Activated naive CD8-positive, alpha-beta T cell treated with anti-CD3 and anti-CD28 coated beads, Interleukin-2, amount 10 ng/mL, durations not matched to agents 7 days and 5 days (primary cell): ENCODE measurements at places on chromosomes 3 and 15. TPM values are rescaled to one million over a fixed set of nuclear protein-coding genes. Genes with fewer than 3 reads are reported as not detected.
A peak's percentile ranks its signal among the peaks of the same experiment; 100 is the strongest.

The CFAP100 gene
- total RNA-seq = not detected

DNA sequence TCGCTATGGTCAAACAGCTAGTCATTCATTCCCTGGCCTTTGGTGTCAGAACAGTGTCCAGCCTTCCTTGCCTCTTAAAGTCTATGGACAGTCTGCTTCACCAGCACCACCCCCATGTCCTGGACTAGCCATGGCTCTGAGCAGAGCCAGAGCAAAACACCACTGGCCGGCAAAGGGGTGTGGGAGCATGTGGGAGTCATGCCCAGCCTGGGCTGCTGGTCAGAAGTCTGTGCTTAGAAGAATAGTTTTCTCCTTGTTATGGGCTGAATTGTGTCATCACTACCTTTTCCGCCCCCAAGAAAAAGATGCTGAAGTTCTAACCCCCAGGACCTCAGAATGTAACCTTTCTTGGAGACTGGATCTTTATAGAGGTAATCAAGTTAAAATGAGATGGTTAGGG is 132.9 kb upstream of the LPP start:
- H3K27ac ChIP-seq = peak overlapping the region; percentile 17
- H3K27me3 ChIP-seq = peaks cover 2% of the 10 kb centered on the region
- peaks cover 3% of the 10 kb centered on the region for H3K4me1 ChIP-seq
- H3K36me3 ChIP-seq = peaks cover 11% of the 10 kb centered on the region

The SST gene
- not detected for total RNA-seq

The CAMK2N2 gene
- not detected for total RNA-seq

- H3K27ac ChIP-seq = no peak overlapping the region
- no peak for DNase-seq
- no peak overlapping the region for H3K4me3 ChIP-seq
- no peaks in the 10 kb centered on the region for H3K27me3 ChIP-seq
These were observed 713.5 kb upstream of the LMCD1 start for GRCh38 chr3:7787871-7788828.

- no peak overlapping the region for H3K27ac ChIP-seq
- DNase-seq = no peak
- H3K4me1 ChIP-seq = no peaks in the 10 kb centered on the region
- no peak overlapping the region for H3K4me3 ChIP-seq
These were observed 18.6 kb downstream of the GOLIM4 start for GRCh38 chr3:168077091-168077490.

DNA sequence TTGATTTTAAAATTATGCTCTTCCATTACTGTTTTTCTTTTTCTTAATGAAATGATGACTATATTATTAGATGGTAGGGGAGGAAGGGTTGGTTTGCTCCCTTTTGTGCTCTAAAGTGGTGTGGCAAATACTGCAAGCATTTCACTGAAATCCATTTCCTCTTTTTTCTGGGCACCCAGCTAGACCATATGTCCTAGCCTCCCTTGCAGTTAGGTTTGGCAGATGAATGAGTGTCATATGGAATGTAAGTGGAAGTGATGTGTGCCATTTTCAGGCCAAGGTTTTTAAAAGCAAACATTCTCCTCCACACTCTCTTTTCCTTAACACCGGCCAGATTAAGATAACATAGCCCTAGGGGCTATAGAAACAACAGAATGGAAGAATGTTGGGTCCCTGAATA is 363.0 kb downstream of the FGF12 start:
- H3K27ac ChIP-seq = no peak overlapping the region
- H3K4me1 ChIP-seq = no peaks in the 10 kb centered on the region
- no peak for DNase-seq
- H3K36me3 ChIP-seq = no peaks in the 10 kb centered on the region

The CP gene
- total RNA-seq = not detected

- H3K4me3 ChIP-seq = no peak overlapping the region
- no peak for DNase-seq
- H3K27ac ChIP-seq = peak overlapping the region; percentile 45
- H3K4me1 ChIP-seq = peaks cover 22% of the 10 kb centered on the region
These were observed 31.3 kb downstream of the TARS3 start for GRCh38 chr15:101692801-101693598.

DNA sequence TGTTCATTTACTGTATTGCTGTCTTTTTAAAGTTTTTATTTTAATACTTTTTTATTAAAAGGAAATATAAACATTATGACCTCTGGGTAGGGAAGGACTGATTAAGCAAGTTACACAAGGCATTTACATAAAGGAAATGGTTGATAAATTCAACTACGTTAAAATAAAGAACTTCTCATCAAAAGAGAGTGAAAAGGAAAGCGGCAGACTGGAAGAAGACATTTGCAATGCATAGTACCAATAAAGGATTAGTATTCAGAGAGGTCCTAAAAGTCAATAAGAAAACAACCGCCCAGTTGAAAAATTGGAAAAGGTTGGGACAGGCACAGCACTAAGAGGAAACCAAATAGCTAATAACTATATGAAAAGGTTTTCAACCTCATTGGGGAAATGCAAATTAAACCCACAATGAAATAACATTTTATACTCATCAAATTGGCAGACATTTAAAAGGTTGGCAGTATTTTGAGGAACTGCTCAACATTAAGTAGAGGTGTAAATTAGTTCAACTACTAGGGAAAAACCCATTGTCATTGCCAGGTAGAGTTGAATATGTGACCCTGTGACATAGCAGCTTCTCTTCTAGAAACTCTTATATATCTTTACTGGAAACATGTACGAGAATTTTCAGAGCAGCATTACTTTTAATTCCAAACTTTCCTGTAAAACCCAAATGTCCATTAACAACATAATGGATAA is 9.5 kb downstream of the PDE8A start:
- H3K36me3 ChIP-seq = peaks cover 5% of the 10 kb centered on the region
- H3K27me3 ChIP-seq = no peaks in the 10 kb centered on the region
- H3K4me3 ChIP-seq = no peak overlapping the region
- peaks cover 38% of the 10 kb centered on the region for H3K4me1 ChIP-seq
- no peak overlapping the region for H3K27ac ChIP-seq

GRCh38 chr3:40247714-40248454 is 61.6 kb upstream of the EIF1B start:
- H3K4me1 ChIP-seq = no peaks in the 10 kb centered on the region
- DNase-seq = no peak
- no peaks in the 10 kb centered on the region for H3K36me3 ChIP-seq
- no peak overlapping the region for H3K4me3 ChIP-seq

GRCh38 chr3:149377408-149378364 is at the start of gene TM4SF1:
Gene TM4SF1, minus strand, starts transcription at chr3:149377649. Its CDS starts 102 bp downstream, at chr3:149377547.
- peaks cover 1% of the 10 kb centered on the region for H3K36me3 ChIP-seq
- no peak within 1 kb of the TSS for H3K27ac ChIP-seq
- DNase-seq = no peak
- peaks cover 18% of the 10 kb centered on the region for H3K27me3 ChIP-seq

- H3K4me1 ChIP-seq = no peaks in the 10 kb centered on the region
- H3K27me3 ChIP-seq = peaks cover 3% of the 10 kb centered on the region
- H3K4me3 ChIP-seq = no peak overlapping the region
- no peaks in the 10 kb centered on the region for H3K36me3 ChIP-seq
- H3K27ac ChIP-seq = no peak overlapping the region
- DNase-seq = no peak
These were observed 35.7 kb downstream of the SYNM start for GRCh38 chr15:99140590-99140989.

DNA sequence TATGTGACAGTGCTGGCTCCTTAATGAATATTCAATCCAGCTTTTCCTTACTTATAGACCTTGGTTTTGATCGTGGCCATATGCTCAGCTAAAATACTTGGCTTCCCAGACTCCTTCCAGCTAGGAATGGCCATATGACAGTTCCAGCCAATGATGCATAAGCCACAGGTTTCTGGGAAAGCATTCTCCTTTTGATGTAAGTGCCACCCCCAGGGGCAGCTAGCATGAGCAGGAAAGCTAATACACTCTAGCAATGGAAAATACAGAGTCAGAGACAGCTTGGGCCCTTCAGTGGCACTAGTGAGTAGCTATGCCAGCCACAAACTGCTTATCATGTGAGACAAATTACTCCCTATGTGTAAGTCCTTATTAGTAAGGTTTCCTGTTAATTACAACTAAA is 26.7 kb downstream of the TBC1D2B start:
- DNase-seq = no peak
- H3K36me3 ChIP-seq = peaks cover 37% of the 10 kb centered on the region
- H3K27ac ChIP-seq = peak overlapping the region; percentile 93
- H3K4me3 ChIP-seq = peak overlapping the region; percentile 66
- H3K4me1 ChIP-seq = peaks cover 81% of the 10 kb centered on the region
- H3K27me3 ChIP-seq = no peaks in the 10 kb centered on the region

DNA sequence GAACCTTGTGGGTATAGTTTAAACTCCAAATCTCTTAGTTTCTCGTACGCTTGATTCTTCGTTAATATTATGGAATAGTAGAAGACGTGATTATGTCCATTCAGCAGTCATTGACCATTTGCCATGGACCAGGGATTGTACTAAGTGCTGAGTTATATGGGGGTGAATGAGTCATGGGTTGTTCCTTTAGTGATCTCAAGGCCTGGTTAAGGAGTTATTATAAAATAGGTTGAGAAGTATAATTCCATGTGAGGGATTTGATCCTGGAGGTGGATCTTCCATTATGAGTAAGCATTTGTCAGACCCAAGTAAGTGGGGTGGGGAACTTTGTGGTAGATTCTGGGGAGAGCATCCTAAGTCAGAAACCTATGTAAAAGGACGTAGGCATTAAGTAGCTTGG is 15.4 kb downstream of the NR2C2 start:
- no peaks in the 10 kb centered on the region for H3K27me3 ChIP-seq
- peaks cover 39% of the 10 kb centered on the region for H3K36me3 ChIP-seq
- peaks cover 22% of the 10 kb centered on the region for H3K4me1 ChIP-seq
- no peak for DNase-seq
- H3K4me3 ChIP-seq = no peak overlapping the region

- H3K27me3 ChIP-seq = peaks cover 17% of the 10 kb centered on the region
- H3K36me3 ChIP-seq = peaks cover 1% of the 10 kb centered on the region
- no peak overlapping the region for H3K27ac ChIP-seq
These were observed 1.8 kb downstream of the TM4SF1 start for GRCh38 chr3:149375501-149376196.

GRCh38 chr3:37125195-37126073 is 48.9 kb downstream of the LRRFIP2 start:
- H3K27ac ChIP-seq = no peak overlapping the region

The NCEH1 gene
- 5.8 TPM for total RNA-seq

DNA sequence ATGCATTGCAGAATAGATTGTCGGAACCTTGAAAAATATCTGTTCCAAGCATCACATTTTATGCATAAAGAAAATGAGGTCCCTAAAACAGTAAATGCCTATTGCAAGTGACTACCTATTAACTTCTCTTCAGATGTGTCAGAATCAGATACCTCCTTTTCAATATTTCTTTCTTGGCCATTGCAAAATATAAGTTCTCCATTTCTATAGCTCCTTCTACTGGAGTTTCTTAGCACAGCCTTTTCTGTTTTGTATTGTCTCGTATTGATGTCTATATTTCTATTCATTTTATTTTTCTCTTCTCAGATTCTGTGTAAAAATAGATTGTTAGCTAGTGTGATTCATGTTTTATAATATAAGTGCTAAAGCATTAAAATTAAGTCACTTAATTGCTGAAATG is 63.4 kb downstream of the PPARG start:
- no peaks in the 10 kb centered on the region for H3K4me1 ChIP-seq
- no peak overlapping the region for H3K27ac ChIP-seq
- no peaks in the 10 kb centered on the region for H3K36me3 ChIP-seq
- H3K4me3 ChIP-seq = no peak overlapping the region
- DNase-seq = no peak

GRCh38 chr3:189076449-189076848 is 95.3 kb upstream of the TPRG1 start:
- no peak for DNase-seq
- peaks cover 1% of the 10 kb centered on the region for H3K4me1 ChIP-seq
- H3K27me3 ChIP-seq = no peaks in the 10 kb centered on the region
- no peaks in the 10 kb centered on the region for H3K36me3 ChIP-seq
- H3K4me3 ChIP-seq = no peak overlapping the region

DNA sequence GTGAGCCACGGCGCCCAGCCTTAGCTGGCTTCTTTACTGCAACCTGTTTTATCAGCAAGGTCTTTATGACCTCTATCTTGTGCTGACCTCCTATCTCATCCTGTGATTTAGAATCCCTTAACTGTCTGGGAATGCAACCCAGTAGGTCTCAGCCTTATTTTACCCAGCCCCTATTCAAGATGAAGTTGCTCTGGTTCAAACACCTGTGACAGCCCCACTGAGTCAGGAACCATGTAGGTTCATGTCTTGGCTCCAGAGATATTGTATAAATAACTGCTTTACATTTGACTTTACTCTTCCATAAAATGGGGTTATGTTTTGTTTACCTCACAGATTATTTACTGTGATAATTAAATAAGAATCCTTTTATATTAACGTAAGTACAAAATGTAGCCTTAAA is 27.1 kb upstream of the ANO10 start:
- no peaks in the 10 kb centered on the region for H3K36me3 ChIP-seq
- H3K27me3 ChIP-seq = peaks cover 5% of the 10 kb centered on the region
- H3K4me3 ChIP-seq = no peak overlapping the region
- H3K27ac ChIP-seq = no peak overlapping the region

The EFCC1 gene
- total RNA-seq = 0.14 TPM
